Foreskin fibroblast (primary cell): ENCODE measurements at places on chromosomes 4 and X.

GRCh38 chrX:116357329-116357728, 79.1 kb upstream of the SLC6A14 start:
- no peak for DNase-seq

- no peak for DNase-seq
Measured at GRCh38 chr4:138892483-138893407, 122.8 kb upstream of the NOCT start.

DNA sequence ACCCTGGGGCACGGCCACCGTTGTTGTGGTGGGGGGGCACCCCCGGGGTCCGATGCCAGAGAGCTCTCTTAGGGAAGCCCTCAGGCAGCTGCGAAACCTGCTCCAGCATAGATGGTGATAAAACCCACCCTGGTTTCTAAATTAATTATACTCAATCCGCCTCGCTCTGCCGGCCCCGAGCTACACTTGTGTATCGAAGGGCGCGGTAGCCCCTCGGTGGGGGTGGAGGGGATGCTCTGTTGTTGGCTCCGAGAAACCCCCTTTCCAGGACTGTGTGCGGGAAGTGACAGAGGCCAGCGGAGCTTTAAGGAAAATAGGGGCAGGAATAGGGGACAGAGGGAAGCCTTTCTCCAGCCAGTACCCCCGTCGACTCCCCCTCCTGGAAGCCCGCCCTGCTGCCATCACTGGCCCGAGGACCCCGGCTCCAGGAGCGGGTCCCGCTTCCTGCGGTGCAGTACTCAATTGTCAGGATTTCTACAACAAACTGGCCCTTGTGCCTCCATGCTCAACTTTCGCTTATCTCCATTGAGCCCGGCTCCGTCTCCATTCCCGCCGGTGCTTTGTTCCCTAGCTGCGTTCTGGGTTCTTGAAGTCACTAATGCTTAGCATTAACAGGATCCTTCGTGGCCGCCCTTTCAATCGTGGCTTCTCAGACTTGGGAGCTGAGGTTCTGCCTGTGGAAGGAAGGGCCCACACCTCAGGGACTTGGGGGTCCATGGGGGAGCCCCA, 408.2 kb downstream of the BCOR start:
- peak; percentile 31 for DNase-seq

GRCh38 chr4:57404483-57404882, 294.3 kb upstream of the IGFBP7 start:
- no peak for DNase-seq

DNA sequence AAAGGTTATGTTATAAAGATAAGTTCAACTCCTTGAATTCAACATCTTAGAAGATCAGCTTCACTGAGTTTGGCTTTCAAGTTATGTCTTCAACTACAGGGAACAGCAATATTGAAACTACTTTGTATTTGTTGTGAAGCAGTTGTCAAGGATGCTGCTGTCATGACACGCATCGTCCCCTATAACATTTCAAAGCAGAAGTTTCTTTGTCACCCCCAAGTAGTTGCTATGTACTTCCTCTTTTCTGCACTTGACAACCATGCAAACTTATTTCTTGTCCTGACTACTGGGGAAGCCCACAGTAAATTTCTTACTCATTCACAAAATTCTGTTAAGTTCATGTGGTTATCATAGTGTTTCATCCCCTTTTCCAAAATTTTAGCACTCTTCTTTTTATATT, 14.3 kb downstream of the ANTXR2 start:
- no peak for DNase-seq

DNA sequence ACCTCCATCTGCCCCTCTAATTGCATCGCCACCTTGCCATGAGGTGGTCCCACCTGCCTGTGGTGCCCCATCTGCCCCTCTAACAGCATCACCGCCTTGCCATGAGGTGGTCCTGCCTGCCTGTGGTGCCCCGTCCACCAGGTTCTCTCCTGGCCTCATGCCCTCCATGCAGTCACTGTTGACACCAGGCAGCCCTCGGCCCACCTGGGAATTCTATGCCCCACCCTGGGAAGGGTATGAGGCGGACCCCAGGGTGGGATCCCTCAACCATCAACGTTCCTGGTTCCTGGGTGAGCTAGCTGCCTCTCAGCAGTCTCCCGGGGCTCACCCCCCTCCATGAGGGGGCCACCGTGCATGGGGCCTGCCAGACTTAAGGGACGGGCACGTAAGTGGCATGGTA, 38.9 kb downstream of the ACOX3 start:
- no peak for DNase-seq

- no peak for DNase-seq
Measured at GRCh38 chrX:8390771-8391170, 73.9 kb upstream of the VCX3B start.
